ENCODE measurements at places on chromosomes 16 and 17.

- no peak for DNase-seq
Measured at GRCh38 chr17:18122990-18123753, 14.6 kb downstream of the MYO15A start.

DNA sequence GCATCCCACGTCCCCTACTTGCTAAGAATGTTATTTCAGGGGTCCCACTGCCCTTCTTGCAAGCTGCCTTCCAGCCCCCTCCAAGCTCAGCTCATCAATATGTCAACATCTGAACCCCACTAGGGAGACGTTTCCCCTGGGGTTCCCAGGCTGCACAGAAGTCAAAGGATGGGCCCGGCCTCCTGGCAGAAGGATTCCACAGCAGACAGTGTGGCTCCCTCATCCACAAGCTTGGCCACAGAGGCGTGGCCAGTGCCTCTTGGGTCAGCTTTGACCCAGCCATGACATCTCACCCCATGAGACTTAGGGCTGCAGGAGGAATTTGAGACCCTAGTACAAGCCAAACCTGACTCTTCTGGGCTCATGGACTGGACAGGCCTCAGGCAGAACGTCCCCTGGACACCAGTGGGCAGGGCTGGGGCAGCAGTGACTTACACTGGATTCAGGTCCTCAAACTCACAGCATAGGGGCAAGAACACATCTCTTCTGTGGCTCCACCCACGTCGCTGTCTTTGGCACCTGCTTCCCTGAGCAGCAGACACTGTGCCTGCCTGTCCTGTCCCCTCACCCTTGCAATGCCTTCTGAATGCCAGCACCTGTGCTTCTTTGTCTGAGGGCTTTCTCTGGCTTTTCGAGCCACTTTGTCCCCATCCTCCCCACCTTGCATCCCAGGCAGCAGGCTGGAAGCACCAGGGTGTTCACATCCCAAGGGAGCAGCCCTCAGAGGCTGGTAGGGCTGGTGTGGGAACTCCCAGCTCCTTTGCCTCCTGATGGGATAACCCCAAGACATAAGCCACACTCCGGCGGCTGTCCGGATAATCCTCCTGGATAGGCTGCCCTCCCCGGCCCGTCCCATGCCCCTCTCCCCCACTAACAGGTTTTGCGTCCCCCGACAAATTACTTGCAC lies 56.0 kb upstream of the ENPP7 start:
- no peak for DNase-seq

DNA sequence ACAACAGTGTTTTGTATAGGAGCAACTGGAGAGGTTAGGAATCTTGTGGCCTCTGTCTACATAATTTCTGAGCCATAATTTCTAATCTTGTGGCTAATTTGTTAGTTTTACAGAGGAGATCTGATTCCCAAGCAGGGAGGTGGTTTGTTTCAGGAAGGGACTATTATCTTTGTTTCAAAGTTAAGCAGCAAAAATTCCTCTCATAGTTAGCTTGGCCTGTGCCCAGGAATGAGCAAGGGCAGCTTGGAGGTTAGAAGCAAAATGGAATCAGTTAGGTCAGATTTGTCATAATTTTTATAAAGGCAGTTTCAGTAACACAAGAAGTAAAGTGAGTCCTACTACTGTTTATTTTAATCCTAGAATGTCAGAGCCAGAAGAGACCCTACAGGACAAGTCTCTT lies 2.0 kb upstream of the RDM1 start:
- DNase-seq, result no peak

- DNase-seq, result no peak
Measured at GRCh38 chr16:81848306-81848853, 69.3 kb downstream of the PLCG2 start.

Data from GM12865 (cell line).